Upper lobe of left lung (tissue), 6 donors: ENCODE measurements at places on chromosomes 1 and 21. TPM values are rescaled to one million over a fixed set of nuclear protein-coding genes. Genes with fewer than 3 reads are reported as not detected.
A peak's percentile ranks its signal among the peaks of the same experiment; 100 is the strongest.

Gene SLC30A1
- 12.0 TPM for total RNA-seq

Gene PLA2G2D
- total RNA-seq: 0.29 TPM

Gene SAMSN1
- total RNA-seq: 27.1 TPM

Gene EFNA4
- 5.0 TPM for total RNA-seq

GRCh38 chr1:116806671-116807070 lies 52.4 kb downstream of the CD2 start:
- no peak overlapping the region for H3K4me3 ChIP-seq
- no peak for DNase-seq
- H3K27ac ChIP-seq: no peak overlapping the region

DNA sequence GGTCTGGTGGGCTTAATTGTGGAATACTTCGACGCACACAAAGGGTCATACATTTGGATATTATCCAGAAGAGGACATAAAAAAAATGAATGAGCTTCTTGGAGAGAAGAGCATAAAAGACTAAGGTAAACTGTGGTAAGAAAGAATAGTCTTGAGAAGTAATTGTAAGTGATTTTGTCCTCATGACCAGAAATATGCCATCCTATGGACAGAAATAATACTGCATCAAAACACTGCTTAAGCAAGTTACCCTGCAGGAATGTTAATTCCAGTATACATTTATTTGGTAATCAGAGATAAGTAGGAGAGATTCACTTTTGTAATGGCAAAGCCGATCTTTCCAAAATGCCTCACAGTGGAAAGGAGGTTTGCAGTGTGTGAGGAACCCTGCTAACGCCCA lies 111.9 kb downstream of the NRIP1 start:
- H3K4me1 ChIP-seq: no peaks in the 10 kb centered on the region
- no peak overlapping the region for H3K4me3 ChIP-seq
- no peaks in the 10 kb centered on the region for H3K36me3 ChIP-seq
- H3K27ac ChIP-seq: no peak overlapping the region

GRCh38 chr1:111151838-111152237 lies 11.8 kb downstream of the CEPT1 start:
- no peak overlapping the region for H3K4me3 ChIP-seq
- DNase-seq: no peak
- peaks cover 3% of the 10 kb centered on the region for H3K4me1 ChIP-seq
- peaks cover 70% of the 10 kb centered on the region for H3K36me3 ChIP-seq
- no peaks in the 10 kb centered on the region for H3K27me3 ChIP-seq

- peaks cover 6% of the 10 kb centered on the region for H3K4me1 ChIP-seq
- H3K27me3 ChIP-seq: no peaks in the 10 kb centered on the region
- H3K4me3 ChIP-seq: no peak overlapping the region
- peaks cover 49% of the 10 kb centered on the region for H3K36me3 ChIP-seq
- DNase-seq: no peak
Measured at GRCh38 chr1:201988601-201989000, 6.2 kb downstream of the RNPEP start.

- no peak for DNase-seq
- no peak overlapping the region for H3K4me3 ChIP-seq
- no peaks in the 10 kb centered on the region for H3K36me3 ChIP-seq
- H3K27me3 ChIP-seq: peaks cover 9% of the 10 kb centered on the region
- no peaks in the 10 kb centered on the region for H3K4me1 ChIP-seq
Measured at GRCh38 chr21:45872902-45873301, 108.7 kb upstream of the COL6A1 start.

DNA sequence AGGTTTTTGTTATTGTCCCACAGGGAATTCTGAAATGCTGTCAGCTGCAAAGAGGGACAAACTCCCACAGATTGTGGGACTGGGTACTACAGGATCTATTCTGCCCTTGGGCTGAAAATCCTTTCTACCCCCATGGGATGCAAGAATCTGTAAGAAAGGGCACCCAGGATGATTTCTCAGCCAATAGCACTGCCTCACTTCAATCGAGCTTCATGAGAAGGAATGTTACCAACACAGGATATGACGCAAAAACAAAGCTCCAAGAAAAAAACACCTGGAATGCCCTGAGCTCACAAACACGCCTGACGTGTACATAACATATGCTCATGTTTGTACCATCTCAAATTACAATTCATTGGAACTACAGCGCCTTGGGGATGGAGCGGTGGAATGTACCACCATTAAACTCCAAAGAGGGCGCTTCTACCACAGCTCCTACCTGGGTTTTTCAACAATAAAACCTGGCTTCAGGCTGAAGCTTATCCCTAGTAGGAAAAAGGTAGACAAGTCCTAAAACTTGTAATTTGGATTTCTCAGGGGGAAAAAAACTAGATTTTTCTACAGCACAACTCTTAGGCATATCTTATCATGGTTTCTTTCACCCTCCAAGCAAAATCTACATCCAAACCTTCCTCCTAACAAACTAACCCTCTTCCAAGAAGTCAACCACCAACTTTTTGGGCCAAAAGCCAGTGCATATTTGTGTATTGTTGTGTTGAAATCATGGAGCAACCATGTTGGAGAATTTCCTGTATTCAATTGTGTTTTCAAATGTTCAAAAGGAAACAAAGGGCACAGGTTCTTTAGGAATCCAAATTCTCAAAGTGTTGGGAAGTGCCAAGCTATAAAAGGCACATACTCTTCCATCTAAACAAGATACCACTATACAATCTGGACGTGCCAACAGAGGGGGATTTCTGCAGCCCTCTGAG lies 78.9 kb downstream of the TGFBR3 start:
- H3K36me3 ChIP-seq: no peaks in the 10 kb centered on the region
- peaks cover 47% of the 10 kb centered on the region for H3K4me1 ChIP-seq
- no peak for DNase-seq

- H3K4me1 ChIP-seq: no peaks in the 10 kb centered on the region
- H3K27me3 ChIP-seq: no peaks in the 10 kb centered on the region
- H3K27ac ChIP-seq: no peak overlapping the region
- H3K4me3 ChIP-seq: no peak overlapping the region
- H3K36me3 ChIP-seq: no peaks in the 10 kb centered on the region
Measured at GRCh38 chr1:198606020-198606438, 32.8 kb upstream of the PTPRC start.

GRCh38 chr1:209873067-209873799 lies 45.5 kb downstream of the UTP25 start:
- H3K36me3 ChIP-seq: no peaks in the 10 kb centered on the region
- no peak overlapping the region for H3K27ac ChIP-seq
- H3K27me3 ChIP-seq: no peaks in the 10 kb centered on the region
- DNase-seq: no peak
- H3K4me3 ChIP-seq: no peak overlapping the region

DNA sequence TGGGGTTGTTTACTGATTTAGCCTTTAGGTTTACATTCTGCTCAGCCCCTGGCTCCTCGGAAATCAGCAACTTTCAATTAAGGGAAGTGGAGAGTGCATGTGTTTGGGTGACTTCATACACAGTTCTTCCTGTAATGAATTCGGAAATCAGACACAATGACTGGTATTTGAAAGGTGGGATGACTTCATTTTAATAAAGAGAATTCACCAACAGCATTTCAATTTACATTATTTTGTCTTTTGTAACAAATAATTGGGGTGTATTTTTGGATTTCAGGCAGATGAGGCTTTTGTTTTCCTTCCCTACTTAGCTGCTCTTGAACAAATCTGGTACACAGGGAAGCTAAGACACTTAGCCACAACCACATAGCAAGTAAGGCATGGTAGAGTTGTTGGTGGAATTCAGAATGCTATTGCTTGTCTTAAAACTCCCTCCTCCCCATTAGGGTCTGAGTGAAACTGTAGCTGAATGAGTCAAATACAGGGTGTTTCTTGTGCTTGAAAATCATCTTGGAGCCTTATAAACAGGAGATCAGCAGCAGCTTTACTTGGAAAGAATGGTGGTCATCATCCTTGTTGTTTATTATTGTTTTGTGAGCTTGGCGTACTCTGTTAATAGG lies 917 bp downstream of the STX12 start:
- H3K27me3 ChIP-seq: no peaks in the 10 kb centered on the region
- no peak for DNase-seq
- peak overlapping the region; percentile 84 for H3K4me3 ChIP-seq
- peaks cover 31% of the 10 kb centered on the region for H3K4me1 ChIP-seq
- H3K27ac ChIP-seq: peak overlapping the region; percentile 98

- no peak overlapping the region for H3K4me3 ChIP-seq
- H3K4me1 ChIP-seq: peaks cover 11% of the 10 kb centered on the region
- DNase-seq: no peak
- H3K27ac ChIP-seq: no peak overlapping the region
Measured at GRCh38 chr1:115310581-115311473, 27.2 kb downstream of the NGF start.

GRCh38 chr1:214943054-214943453 lies 139.5 kb upstream of the KCNK2 start:
- H3K36me3 ChIP-seq: no peaks in the 10 kb centered on the region
- no peak overlapping the region for H3K27ac ChIP-seq
- no peak for DNase-seq
- no peak overlapping the region for H3K4me3 ChIP-seq
- H3K27me3 ChIP-seq: no peaks in the 10 kb centered on the region

GRCh38 chr1:185821612-185822385 lies 87.6 kb downstream of the HMCN1 start:
- H3K4me1 ChIP-seq: no peaks in the 10 kb centered on the region
- H3K4me3 ChIP-seq: no peak overlapping the region

DNA sequence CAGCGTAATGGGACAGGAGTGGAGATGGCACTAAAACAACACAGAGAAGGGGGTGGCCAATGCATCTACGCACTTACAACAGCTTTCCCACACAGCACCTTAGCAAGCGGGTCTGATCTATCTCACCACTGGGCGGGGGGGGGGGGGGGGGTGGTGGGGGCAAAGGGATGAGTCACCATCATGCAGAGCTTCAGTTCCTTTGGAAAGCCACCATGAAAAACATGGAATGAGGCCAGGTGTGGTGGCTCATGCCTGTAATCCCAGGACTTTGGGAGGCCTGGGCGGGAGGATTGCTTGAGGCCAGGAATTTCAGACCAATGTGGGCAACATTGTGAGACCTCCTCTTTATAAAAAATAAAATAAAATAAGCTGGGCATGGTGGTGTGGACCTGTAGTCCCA lies 47.2 kb downstream of the KLHDC7A start:
- DNase-seq: no peak
- no peak overlapping the region for H3K4me3 ChIP-seq
- H3K27ac ChIP-seq: no peak overlapping the region
- H3K4me1 ChIP-seq: no peaks in the 10 kb centered on the region

DNA sequence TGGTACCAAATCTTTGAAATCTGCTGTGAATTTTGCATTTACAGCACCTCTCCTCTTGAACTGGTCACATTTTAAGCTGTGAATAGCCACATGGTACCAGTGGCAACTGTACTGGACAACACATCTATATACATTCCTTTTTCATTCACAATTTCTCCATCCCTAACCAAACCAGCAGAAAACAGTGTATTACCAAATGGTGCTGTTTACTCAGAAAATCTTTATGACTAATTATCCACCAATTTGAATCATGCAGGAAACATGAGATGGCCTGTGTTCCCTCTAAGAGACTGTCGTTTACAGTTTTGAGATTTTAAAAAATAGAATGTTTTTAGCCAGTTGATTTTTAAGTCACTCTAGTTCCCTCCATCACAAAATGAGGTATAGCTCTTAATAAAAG lies 17.6 kb upstream of the CCT8 start:
- H3K4me3 ChIP-seq: no peak overlapping the region
- H3K36me3 ChIP-seq: no peaks in the 10 kb centered on the region
- H3K27ac ChIP-seq: no peak overlapping the region
- no peaks in the 10 kb centered on the region for H3K27me3 ChIP-seq

- no peak overlapping the region for H3K4me3 ChIP-seq
Measured at GRCh38 chr1:183910845-183911244, 105.9 kb downstream of the RGL1 start.

DNA sequence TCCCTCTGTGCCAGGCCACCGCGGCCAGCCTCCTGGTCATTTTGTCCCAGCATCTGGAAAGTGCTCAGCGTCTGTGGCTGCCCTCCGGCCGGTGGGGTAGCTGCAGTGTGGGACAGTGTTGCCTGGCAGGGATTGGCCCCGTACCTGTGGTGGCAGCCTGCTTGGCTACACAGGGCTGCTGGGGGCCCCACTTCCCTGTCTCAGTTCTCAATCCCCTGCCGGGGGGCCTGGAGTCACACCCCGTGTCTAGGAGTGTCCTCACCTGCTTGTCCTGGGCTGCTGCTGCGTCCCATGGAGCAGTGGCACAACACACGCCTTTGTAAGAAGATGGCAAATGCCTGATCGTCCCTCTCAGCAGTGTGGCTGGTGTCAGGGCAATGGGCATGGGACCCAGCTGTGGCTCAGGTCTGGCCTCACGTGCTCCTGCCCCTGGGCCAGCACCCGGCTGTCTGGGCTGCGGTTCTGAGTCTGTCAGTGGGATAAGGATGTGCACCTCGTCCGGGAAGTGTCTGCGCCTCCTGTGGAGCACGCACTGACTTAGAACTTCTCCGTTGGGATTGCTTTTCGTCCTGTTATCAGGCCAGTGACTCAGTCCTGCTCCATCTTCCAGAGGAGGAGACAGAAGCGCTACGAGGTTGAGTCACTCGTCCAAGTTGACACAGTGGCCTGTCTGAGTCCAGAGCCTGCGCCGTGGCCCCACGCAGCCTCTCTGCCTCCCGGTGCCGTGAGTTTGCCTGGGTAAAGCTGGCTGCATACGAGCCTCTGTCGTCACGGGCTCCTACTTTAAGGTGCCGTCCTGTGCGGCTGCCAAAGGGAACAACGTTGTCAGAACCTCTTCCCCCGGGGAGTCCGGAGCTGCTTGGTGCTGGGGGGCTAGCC lies 41.0 kb downstream of the CRYAA start:
- peak; percentile 12 for DNase-seq
- H3K27me3 ChIP-seq: no peaks in the 10 kb centered on the region
- H3K4me1 ChIP-seq: peaks cover 13% of the 10 kb centered on the region
- H3K4me3 ChIP-seq: no peak overlapping the region

GRCh38 chr1:23872421-23872820 lies 4.3 kb upstream of the FUCA1 start:
- peaks cover 13% of the 10 kb centered on the region for H3K4me1 ChIP-seq
- DNase-seq: no peak
- H3K4me3 ChIP-seq: no peak overlapping the region
- no peaks in the 10 kb centered on the region for H3K36me3 ChIP-seq
- H3K27me3 ChIP-seq: no peaks in the 10 kb centered on the region

DNA sequence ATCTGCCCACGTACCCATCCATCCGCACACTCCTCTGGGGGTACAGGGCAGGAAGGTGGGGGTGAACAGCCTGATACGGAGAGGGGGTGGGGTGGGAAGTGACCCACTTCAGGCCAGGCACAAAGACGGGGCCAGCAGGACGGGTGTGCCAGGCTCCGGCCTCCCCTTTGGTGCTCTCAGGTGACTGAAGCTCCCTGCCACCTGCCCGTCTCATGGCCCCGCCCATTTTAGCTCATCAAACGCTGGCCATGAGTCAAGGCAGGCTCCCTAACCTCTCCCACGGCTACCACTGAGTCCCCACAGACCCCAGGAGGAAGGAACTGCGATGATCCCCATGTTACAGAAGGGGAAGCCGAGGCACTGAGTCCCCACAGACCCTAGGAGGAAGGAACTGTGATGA lies 109.6 kb downstream of the CRYAA start:
- H3K27ac ChIP-seq: peak overlapping the region; percentile 81
- peak; percentile 73 for DNase-seq
- H3K36me3 ChIP-seq: no peaks in the 10 kb centered on the region
- H3K27me3 ChIP-seq: no peaks in the 10 kb centered on the region
